ENCODE measurements at places on chromosomes 12 and 14. TPM values are rescaled to one million over a fixed set of nuclear protein-coding genes. Genes with fewer than 3 reads are reported as not detected.
A peak's percentile ranks its signal among the peaks of the same experiment; 100 is the strongest.

GRCh38 chr14:61527325-61528100 lies 167.8 kb upstream of the HIF1A start:
- DNase-seq, result peak; percentile 51

DNA sequence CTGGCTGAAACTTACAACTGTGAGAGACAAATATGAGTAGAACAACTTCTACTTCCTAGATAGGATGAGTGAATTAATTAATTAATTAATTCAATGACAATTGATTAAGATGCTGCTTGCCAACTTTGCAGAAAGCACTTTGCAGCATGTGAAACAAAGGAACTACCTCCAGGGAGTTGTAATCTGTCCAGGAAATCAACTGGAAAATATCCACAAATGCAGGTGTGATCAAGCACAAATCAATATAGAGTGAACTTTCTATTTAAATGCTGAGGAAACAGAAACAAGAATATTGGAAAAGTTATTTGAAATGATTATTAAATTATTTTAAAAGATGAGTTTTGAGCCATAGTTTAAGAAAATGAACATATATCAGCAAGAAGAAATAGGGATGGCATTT lies 163.9 kb upstream of the ARID2 start:
- no peak for DNase-seq

DNA sequence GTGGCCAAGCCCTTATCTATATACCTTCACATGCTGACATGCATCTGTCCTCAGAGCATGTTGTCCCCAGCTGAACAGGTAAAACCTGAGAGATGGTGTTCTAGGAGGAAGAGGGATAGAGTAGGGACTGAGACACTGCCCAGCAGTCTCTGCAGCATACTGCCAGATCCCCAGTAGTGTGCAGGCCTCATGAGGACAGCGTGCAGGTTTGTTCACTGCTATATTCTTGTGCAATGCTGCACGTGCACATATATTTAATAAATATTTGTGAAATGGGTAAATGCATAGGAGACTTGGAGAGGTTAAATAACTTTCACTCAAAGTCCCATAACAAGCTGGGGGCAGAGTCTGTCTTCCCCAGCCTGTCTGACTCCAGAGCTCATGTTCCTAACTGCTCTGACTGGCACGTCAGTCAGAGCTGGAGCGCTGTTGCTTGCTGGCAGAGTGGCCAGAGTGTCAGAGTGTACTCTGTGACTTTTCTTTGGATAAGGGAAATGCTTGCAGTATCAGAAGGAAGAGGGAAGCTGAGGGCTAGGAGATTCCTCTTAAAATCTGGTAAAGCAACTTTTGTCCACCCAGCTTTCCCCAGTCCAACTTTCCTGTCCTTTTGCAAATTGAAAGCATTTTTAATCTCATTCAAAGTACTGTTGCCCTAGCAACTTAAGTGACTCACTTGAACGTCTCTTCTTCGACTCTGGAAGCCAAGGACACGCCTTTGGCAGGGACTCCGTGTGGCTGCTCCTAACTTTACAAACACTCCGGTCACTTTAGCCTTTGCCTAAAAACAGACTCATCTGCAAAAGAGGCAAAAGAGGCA lies 14.9 kb upstream of the POLR3B start:
- DNase-seq, result peak; percentile 61

GRCh38 chr14:92556255-92556741 lies 42.7 kb downstream of the RIN3 start:
- DNase-seq, result no peak

- DNase-seq, result no peak
These were observed 127.6 kb downstream of the GXYLT1 start for GRCh38 chr12:42017051-42017450.

- DNase-seq, result no peak
These were observed 53.8 kb downstream of the SCARB1 start for GRCh38 chr12:124809878-124810277.

GRCh38 chr14:59308673-59309072 lies 120.2 kb downstream of the DAAM1 start:
- DNase-seq, result no peak

DNA sequence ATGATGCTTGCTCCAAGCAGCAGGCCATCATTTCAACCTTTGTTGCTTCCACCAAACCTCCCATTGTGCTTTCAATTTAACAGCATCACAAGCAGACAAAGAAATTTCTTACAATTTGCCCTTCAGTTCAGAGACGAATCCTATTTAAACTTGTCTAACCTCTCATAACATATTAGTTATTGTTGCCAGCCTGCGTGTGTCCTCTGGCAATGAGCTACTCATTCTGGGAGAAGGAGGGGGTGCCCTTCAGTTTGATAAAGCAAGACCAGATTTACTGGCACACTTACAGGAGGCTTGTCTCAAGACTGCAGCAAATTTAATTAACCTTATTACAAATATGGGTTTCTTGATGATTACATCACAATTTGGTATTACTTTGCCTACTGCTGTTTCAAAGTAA lies 203.6 kb upstream of the SOX5 start:
- DNase-seq, result no peak

DNA sequence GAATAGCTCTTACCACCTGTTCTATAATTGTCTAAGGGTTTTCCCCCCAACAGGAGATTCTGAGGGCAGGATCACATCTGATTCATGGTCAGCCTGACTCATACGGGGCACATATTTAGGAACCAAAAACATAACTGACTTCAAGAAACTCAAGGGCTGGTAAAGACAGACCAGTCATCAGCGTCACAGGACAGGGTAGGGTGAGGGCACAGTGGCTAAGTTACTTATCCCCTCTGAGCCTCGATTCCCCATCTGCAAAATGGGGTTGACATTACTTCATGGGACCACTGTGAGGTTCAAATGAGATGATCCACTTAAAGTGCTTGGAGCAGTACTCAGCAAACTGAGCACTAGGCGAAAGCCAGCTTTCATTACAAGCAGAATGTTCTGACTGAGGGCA lies 606 bp downstream of the CINP start:
- no peak for DNase-seq

GRCh38 chr14:39342768-39343167 lies 89.5 kb downstream of the FBXO33 start:
- no peak for DNase-seq

DNA sequence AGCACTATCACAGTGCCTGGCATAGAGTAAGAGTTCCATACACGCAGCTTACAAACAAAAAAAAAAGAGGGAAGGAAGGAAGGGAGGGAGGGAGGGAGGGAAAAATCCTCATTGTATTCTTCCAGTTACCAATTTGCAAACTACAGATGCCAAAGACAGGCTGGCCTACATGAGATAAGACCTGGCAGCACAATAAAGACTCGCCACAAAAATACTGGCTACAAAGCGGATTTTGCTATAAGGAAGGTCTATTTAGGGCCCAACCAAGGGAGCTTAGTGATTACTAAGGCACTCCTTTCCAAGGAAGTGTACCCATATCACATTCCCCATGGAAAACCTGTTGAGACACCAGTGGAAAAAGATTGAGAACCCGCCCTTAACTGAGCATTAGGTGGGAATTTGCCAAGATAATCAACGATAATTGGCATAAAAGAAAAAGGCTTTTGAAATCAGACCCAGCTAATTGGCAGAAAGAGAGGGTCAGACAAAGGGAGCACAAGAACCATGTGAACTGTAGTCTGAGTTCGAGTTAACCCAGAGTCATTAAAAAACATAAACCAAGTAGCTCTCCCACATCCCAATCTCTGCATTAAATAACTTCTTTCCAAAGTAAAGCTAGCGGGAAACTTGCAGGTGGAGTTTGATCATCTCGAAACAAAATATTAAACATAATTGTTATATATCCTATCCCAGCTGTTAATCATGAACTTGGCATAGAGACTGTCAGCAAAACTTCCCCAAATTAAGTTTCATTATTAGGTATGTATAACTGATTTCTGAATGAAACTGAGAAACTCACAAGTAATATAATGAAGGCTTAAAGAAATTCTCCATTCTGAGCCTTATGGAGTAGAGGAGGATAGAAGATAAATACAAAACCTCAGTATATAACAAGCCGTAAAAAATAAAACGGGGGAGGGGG lies 50.1 kb downstream of the PHLDA1 start:
- no peak for DNase-seq

- DNase-seq, result no peak
These were observed 165.6 kb downstream of the ZFP36L1 start for GRCh38 chr14:68627050-68627867.

The SLC6A12 gene
- 3.4 TPM for total RNA-seq

The SLCO1C1 gene
- total RNA-seq, result not detected

The CLEC4E gene
- 30.8 TPM for total RNA-seq

The OTUB2 gene
- 1.0 TPM for total RNA-seq

The IL23A gene
- total RNA-seq, result 0.81 TPM

The OASL gene
- total RNA-seq, result 5.2 TPM

The RASSF9 gene
- 12.9 TPM for total RNA-seq

The FAM186B gene
- 1.8 TPM for total RNA-seq

The LRFN5 gene
- total RNA-seq, result 2.8 TPM

The A2ML1 gene
- total RNA-seq, result not detected

The KRT78 gene
- total RNA-seq, result not detected

The LRTM2 gene
- not detected for total RNA-seq
